Vein endothelial cell (primary cell): ENCODE measurements at places on chromosomes 4 and X. TPM values are rescaled to one million over a fixed set of nuclear protein-coding genes. Genes with fewer than 3 reads are reported as not detected.

ATOH1 gene
- total RNA-seq, result not detected in 2 replicates

EVC2 gene
- total RNA-seq, result 6.2 and 7.0 TPM in 2 replicates

SLC16A2 gene
- total RNA-seq, result 2.0 and 2.1 TPM in 2 replicates

TMEM144 gene
- 4.9 and 8.3 TPM in 2 replicates for total RNA-seq

VSIG4 gene
- total RNA-seq, result not detected in 2 replicates

NHS gene
- total RNA-seq, result under 0.01 and 0.67 TPM in 2 replicates

CCDC120 gene
- 1.5 and 1.6 TPM in 2 replicates for total RNA-seq

RTL9 gene
- total RNA-seq, result not detected in 2 replicates

DGAT2L6 gene
- not detected in 2 replicates for total RNA-seq

ATP1B4 gene
- total RNA-seq, result not detected in 2 replicates

PCDH7 gene
- total RNA-seq, result 1.4 and 4.6 TPM in 2 replicates

TCEAL5 gene
- not detected in 2 replicates for total RNA-seq

UBA6 gene
- 104 and 222 TPM in 2 replicates for total RNA-seq

ARAP2 gene
- total RNA-seq, result 0.10 TPM in 1 of 2 replicates, not detected in the other
